H4 (cell line): ENCODE measurements at places on chromosomes 3 and 15.
A peak's percentile ranks its signal among the peaks of the same experiment; 100 is the strongest.

DNA sequence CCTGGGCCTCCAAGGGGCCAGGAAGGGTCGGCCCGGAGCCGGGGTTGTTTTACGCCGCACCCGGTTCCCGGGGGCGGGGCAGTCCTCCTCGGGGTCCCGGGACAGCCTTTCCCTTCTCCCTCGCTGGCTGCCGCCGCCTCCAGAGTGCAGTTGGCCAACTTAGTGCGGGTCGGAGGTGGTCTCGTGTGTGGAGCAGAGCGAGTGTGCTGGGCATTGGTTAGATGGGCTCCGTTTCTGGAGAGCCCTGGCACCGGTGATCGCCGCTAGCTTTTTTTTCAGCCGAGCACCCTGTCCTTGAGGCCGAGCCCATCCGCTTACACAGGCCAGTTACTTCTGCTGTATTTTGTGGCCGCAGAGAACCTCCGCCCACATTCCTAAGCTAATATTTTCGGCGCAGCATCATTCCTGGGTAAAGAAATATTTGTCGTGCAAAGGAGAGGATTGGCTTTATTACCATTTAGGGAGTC is 585 bp downstream of the KIF23 start:
- DNase-seq: peak; percentile 81

- peak; percentile 67 for DNase-seq
Observed at GRCh38 chr3:111577798-111578685, 17.1 kb downstream of the ZBED2 start.

DNA sequence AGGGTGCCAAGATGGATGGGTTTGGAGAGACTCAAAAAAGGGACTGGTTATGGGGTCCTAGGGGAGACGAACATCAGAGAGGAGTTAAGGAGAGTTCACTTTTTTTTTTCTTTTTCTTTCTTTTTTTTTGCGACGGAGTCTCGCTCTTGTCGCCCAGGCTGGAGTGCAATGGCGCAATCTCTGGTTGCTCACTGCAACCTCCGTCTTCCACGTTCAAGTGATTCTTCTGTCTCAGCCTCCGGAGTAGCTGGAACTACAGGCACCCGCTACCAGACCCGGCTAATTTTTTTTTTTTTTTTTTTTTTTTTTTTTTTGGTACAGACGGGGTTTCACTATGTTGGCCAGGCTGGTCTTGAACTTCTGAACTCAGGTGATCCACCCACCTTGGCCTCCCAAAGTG is 1.2 kb downstream of the SPINT1 start:
- DNase-seq: no peak

DNA sequence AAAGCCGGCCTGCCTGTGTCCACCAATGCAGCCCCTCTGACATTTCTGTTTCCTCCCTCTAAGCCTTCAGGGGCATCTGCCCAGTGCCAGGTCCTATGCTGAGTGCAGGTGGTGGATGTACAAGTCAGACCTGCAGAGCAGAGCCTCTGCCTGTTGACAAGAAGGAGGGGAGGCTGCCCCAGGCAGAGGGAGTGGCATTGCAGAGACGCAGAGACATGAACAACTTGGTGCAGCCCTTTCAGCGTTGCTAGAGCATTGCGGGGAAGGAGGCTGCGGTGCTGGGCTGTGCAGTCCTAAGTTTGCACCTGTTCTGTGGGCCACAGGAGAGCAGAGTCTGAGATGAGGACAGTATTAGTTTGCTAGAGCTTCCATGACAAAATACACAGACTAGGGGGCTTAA is 65.2 kb downstream of the LSM3 start:
- no peak for DNase-seq

DNA sequence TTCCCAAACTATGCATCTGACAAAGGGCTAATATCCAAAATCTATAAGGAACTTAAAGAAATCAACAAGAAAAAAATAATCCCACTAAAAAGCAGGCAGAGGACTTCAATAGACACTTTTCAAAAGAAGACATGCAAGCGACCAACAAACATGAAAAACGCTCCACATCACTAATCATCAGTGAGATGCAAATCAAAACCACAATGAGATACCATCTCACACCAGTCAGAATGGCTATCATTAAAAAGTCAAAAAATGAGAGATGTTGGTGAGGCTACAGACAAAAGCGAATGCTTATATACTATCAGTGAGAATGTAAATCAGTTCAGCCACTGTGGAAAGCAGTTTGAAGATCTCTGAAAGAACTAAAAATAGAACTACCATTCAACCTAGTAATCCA is 20.2 kb downstream of the CFAP44 start:
- DNase-seq: no peak

DNA sequence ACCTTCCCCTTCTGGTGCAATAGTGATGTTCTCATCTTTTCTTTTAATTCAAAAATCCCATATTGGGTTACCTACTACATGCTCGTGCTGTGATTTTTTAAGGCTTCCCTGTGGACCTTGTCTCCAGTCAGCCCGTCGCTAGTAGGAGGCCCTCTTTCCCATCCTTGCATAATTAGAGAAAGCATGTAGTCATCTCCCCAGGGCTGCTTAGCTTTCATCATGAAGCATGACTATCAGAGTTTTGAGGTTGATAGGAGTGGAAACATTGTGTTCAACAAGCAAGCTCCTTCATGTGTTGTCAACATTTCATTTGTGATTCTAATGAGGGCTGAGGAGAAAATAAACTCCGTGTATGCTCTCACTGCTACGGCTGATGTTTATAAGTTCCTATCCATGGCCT is 8.7 kb upstream of the LRTM1 start:
- no peak for DNase-seq

- DNase-seq: no peak
Observed at GRCh38 chr3:122295266-122296062, 29.6 kb upstream of the CSTA start.

DNA sequence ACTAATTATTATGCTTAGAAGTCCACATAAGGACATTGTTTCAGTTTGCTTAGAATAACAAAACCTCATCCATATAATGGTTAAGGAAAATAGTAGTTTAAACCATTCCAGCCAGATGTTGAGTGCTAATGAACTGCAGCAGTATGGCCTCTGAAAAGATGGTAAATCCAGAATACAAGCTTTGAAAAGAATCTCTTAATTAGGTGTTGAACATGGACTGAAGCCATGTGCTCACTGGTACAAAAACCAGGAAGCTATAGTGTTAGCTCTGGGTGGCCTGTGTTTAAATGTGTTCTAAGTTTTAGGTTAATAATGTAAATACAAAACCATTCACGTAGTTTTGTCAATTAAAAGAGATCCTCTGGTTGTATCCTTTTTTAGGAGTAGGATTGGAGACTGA is 78.2 kb downstream of the GALK2 start:
- DNase-seq: no peak

GRCh38 chr15:81282911-81283310 is 41.0 kb downstream of the STARD5 start:
- no peak for DNase-seq

DNA sequence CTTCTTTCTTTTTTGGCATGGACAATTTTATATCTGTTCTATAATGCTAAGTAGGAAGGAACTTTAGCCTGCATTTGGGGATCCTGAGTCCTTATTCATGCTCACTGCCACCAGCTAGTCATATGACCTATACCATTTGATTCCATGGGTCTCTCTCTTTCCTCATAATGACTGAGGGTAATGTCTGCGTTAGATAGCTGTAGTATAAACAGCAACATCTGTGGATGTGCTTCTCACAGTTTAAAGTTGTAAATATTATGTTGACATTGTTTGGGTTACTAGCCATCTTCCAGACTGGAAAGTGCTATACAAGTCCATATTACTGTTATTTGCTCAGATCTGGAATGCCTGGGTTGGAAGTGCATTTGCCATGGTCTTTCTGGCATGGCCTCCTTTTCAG is 274.9 kb upstream of the SEMA6D start:
- DNase-seq: no peak

GRCh38 chr3:189309400-189309975 is 137.7 kb downstream of the TPRG1 start:
- peak; percentile 40 for DNase-seq

GRCh38 chr3:152554980-152555379 is 280.0 kb upstream of the P2RY1 start:
- no peak for DNase-seq

GRCh38 chr15:65818927-65819562 is 27.0 kb upstream of the DENND4A start:
- no peak for DNase-seq

DNA sequence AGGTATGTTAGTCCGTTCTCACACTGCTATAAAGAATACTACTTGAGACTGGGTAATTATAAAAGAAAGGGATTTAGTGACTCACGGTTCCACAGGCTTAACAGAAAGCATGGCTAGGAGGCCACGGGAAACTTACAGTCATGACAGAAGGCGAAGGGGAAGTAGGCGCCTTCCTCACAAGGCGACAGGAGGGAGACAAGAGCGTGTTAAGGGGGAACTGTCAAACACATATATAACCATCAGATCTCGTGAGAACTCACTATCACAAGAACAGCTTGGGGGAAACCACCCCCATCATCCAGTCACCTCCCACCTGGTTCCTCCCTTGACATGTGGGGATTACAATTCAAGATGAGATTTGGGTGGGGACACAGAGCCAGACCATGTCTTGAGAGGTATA is 30.4 kb downstream of the SPRED1 start:
- DNase-seq: no peak

DNA sequence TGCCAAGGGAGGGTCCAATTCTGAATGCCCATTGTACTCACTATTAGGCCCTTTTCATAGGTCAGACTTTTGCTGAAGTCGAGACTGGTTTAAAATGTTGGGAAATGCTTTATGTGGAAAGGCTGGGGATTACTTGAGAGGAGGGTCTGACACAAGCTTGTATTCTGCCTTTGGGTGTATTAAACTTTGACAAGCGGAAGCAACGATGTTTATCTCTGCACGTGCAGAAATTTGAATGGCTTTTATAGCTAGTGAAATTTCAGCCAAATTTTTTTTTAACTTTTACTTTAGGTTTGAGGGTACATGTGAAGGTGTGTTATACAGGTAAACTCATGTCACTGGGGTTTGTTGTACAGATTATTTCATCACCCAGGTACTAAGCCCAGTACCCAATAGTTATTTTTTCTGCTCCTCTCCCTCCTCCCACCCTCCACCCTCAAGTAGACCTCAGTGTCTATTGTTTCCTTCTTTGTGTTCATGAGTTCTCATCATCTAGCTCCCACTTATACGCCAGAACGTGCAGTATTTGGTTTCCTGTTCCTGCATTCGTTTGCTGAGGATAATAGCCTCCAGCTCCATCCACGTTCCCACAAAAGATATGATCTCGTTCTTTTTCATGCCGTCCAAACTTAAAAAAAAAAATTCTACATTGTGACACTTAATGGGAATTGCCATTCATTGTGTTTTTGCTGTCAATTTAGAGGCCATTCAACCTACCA is 223.0 kb upstream of the BHLHE40 start:
- DNase-seq: no peak

DNA sequence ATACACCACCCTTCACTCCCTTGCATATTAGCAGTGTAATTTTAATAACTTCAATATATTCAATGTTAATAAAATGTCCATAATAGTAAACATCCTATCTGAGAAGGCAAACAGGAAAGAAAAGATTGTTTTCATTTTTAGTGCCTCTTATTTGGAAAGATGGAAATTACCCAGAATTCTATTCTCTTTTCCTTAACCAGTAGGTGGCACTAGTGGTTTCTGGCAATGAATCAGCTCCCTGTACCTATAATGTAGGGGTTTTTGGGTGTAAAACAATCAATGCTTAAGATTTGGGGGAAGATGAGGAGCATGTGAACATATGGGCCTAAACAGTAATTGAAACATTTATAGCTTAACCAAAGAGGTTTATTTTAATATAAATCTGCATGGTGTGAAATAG is 5.7 kb upstream of the SEMA6D start:
- peak; percentile 28 for DNase-seq

GRCh38 chr3:186382217-186382885 is 20.3 kb upstream of the DGKG start:
- DNase-seq: no peak

DNA sequence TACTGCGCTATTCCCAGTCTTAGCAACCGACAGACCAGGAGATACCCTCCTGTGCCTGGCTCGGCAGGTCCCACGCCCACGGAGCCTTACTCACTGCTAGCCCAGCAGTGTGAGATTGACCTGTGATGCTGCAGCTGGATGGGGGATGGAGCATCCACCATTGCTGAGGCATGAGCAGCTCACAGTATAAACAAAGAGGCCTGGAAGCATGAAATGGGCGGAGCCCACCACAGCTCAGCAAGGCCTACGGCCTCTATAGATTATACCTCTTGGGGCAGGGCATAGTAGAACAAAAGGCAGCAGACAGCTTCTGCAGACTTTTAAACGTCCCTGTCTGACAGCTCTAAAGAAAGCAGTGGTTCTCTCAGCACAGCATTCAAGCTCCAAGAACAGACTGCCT is 160.3 kb downstream of the ANXA2 start:
- DNase-seq: peak; percentile 46

GRCh38 chr3:121231872-121232271 is 313.9 kb downstream of the POLQ start:
- DNase-seq: no peak

GRCh38 chr15:32134842-32135241 is 104.5 kb downstream of the CHRNA7 start:
- no peak for DNase-seq

DNA sequence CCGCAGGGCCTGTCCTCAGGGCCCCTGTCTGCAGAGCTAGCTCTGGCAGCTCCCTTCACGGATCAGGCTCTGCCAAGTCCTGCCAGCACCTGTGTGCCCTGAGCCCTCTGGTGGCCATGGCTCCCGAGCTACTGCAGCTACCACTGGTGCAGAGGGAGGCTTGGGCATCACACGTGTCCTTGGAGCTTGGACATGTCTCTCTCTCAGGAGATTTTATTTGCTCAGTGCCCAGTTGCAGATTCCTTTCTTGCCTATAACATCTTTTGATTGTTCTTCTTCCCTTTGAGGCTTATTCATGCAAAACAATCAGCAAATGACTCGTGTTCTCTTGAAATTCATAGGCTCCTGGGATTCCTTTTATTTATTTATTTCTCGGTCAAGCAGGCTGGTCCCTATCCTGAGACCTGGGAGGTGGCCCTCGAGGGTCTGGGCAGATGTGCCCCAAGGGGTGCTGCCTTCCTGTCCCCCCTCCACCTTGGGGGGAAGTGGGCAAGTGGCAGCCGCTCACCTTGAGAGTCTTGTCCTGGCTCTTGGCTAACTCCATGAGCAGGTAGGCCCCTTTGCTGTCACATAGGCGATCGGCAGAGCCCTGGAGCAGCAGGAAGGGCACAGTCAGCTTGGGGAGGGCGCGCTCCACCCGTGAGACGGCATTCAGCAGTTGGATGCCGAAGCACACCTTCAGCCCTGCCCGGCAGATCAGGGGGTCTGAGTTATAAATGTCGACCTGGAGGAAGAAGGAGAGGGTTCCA is 21.9 kb downstream of the ABTB1 start:
- DNase-seq: peak; percentile 77

DNA sequence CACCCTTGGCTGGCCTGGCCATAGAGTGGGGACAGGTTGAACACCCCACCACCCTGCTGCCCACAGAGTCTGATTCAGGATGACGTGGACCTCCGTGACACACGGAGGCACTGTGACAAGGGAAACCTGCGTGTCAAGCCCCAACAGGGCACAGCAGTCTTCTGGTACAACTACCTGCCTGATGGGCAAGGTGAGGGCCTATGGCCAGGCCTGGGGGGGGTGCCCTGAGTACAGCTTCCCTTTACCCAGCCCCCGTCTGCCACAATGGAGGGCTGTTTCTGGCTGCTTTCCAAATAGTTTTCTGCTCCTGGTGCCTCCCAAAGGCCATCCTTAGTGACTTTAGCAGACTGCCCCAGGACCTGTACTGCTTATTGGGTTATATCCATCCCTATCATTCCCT is 1.2 kb upstream of the WDR6 start:
- no peak for DNase-seq

GRCh38 chr3:138467931-138468330 is 33.5 kb downstream of the ESYT3 start:
- no peak for DNase-seq

- no peak for DNase-seq
Observed at GRCh38 chr15:84079885-84080777, 155.4 kb upstream of the GOLGA6L4 start.

- DNase-seq: no peak
Observed at GRCh38 chr3:45078910-45079522, 52.9 kb downstream of the CLEC3B start.
